LoVo (cell line): ENCODE measurements at places on chromosomes 7 and 10.

DNA sequence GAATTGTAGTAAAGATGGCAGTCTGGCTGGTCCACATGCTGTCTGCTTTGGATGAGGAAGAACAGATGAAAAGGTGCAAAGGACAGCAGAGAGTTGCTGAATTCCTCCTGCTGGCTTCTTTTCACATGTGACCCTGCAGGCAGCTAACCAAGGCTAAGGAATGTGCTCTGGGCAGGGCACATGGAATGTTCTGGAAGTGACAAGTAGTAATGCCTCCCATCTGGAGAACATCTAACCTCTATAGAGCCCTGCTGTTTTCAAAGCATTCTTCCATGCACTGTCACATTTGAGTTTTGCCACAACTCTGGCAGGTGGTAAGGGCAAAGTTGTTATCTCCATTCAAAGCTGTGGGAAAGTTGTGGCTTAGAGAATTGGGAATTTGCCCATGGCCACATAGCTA, 208.8 kb downstream of the STK31 start:
- DNase-seq = peak; percentile 28

GRCh38 chr7:90688810-90689209, 92.7 kb downstream of the CDK14 start:
- no peak for DNase-seq

GRCh38 chr7:6256677-6257535, 15.5 kb downstream of the CYTH3 start:
- no peak for DNase-seq

GRCh38 chr7:151058781-151059366, 515 bp upstream of the SLC4A2 start:
- DNase-seq = no peak

DNA sequence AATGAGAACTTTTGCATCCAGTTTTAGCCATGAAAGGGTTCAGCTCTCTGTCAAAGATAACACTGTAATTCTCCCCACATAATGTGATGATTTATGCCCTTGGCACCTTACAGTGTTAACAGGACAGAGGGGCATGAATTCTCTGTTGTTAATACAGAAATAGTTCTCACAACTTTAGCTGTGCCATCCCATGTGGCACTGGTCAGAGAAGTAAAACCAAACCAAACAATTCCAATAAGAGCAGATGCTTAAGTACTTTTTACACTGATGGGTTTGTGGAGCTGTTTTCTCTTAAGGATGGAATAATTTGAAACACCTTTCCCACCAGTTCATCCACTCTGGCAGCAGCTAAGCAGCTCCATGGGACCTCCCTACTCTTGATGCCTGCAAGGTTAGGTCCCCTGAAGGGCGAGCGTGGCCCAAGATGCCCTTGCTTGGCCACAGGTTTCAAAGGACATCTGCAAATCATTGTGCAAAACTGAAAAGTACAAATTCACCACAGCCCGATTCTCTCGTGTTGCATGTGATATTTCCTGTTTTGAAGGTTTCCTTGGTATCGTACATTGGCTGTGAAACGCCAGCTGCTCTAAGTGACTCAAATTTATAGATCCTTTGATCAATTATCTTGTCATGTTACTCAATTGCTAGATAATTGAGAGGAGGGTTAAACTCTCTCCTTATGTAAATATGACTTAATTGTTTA, 82.5 kb upstream of the CREB5 start:
- DNase-seq = no peak

DNA sequence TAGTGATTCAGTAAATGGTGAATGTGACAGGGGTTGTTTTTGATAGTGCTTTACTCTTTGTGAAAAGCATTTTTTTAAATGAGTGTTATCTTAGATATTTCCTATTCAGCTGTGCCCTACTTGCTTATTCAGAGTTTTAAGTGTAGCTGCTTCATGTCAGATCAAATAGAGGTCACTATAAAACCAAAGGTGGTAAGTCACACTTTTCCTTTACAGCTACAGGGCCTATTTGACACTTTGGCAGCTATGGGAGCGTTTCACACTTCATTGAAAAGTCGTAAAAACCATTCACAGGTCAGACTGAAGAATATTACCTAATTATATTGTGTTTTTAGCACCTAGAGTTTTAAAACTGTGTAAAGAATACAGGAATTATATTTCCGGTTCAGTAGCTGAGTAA, 67.3 kb downstream of the ANKIB1 start:
- no peak for DNase-seq

DNA sequence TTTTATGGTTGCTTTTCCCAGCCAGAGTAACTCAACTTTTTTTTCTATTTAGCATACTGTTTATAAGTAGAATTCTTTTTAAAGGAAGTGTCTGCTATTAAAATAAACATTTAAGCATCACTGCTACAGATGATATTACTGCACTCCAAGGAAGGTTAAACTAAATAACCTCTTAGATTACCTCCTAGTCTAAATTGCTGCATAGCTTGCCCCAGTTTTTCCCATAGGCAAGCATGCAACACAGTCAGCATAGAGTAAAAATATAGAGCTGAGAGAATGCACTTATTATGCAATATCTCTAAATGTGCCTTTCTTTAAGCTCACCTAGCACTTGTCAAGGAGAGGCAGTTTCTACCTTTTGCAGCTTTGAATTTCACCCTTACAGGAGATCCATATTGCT, 1392.4 kb upstream of the CELF2 start:
- DNase-seq = no peak

DNA sequence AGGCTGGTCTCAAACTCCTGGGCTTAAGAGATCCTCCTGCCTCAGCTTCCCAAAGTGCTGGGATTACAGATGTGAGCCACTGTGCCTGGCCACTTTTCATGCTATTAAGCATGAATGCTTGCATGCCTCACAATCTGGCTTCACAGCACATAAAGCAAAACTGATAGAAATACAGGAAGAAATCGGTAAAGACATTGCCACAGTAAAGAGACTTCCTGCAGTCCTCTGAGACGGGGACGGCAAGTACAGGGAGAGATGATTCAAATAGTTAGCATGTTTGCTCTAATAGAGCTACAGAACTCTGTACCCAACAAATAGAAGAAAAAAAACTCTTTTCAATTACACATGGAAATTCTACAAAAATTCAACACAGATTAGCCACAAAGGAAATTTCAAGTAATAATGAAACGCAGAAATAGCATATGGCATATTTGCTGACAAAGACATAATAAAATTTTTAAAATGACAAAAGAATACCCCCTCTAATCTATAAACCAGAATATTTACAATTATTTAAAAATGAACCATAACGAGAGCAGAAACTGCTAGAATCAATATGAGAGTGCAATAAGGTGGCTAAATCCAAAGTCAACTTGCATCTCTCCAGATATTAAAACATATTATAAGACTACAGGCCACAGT, 32.3 kb downstream of the CARD11 start:
- DNase-seq = no peak

DNA sequence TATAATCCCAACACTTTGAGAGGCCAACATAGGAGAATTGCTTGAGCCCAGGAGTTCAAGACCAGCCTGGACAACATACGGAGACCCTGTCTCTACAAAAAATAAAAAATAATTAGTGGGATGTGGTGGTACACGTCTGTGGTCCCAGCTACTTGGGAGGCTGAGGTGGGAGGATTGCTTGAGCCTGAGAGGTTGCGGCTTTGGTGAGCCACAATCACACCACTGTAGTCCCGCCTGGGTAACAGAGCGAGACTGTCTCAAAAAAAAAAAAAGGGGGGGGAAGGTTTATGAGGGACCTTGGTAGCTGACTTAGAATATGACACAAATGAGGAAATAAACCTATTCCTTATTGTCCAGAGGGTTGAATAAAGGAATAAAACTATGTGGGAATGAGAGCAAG, 30.8 kb downstream of the SCD start:
- DNase-seq = no peak

DNA sequence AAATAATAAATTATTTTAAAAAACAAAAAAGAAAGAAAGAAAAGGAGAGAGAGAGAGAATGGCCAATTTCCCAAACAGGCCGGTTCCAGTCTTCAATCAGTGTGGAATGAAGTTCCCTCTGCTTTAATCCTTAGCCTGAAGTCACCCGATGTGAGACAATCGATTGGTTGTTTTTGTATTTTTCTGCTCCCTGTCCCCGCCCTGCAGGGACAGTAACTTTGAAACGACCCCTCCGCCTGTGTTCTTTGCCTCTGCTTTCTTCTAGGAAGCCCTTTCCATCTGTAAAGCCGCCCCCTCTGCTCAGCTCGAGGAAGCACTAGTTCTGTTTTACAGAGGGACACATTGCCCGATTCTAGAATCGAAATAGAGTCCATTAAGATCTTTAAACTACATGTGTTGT, 33.4 kb downstream of the FOXL3 start:
- no peak for DNase-seq

DNA sequence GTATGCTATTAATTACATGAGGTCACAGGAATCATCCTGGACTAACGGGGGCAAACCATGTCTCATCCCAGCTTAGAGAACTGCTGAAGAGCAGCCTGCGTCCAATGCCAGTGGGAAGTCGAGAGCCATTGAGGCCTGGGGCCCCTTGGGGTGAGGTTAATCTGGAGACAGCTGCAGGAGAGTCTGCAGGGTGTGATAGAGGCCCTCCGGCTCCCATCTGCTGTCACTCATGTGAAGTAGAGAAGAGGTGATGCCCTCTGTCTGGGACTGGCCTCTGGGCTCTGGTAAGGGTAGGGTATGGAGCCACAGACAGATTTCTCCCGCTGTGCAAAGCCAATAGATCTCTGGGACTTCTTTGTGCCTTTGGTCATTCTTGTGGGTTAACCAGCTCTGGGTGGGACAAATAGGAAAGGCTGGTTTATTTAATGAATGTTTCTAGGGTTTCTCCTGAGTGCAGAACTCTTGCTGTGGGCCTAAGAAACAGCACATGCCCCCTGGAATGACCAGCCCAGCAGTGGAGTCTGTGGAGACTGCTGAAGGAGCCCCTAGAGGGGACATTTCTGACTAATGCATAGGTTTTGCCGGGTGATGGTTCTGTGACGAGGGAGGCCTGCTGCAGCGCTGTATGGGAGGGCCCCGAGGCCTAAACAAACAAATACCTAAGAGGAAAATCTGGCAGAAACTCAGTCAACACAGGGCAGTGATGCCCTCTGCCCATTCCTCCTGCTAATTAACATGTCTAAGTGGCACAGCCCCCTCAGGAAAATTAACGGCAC, 34.5 kb downstream of the CRHR2 start:
- no peak for DNase-seq

- no peak for DNase-seq
Measured at GRCh38 chr10:102040305-102041050, 15.5 kb downstream of the ARMH3 start.

- DNase-seq = no peak
Measured at GRCh38 chr10:132281915-132282666, 25.7 kb downstream of the STK32C start.

DNA sequence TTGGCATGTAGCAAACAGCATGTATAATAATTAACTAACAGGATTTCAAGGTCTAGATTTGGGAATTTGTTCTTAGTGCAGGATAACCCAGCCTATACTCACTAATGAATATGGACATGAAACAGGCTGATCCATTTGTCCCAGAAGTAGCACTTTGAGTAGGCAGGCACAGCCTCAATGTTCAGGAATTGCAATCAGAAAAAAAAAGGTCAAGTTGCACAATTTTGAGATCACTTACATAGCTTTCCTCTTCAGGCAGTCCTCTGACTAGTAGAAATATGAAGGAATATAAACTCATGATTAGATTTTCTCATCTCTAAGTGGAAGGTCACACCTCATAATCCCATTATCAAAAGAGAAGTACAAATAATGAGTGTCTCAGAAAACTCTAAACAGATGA, 921.4 kb upstream of the CELF2 start:
- DNase-seq = no peak

- DNase-seq = no peak
Measured at GRCh38 chr7:131208777-131209176, 118.9 kb upstream of the MKLN1 start.

GRCh38 chr10:44786286-44786850, 124.8 kb upstream of the TMEM72 start:
- no peak for DNase-seq

- no peak for DNase-seq
Measured at GRCh38 chr10:86642499-86642898, 11.8 kb upstream of the OPN4 start.
